ENCODE measurements at places on chromosomes 3 and 15. TPM values are rescaled to one million over a fixed set of nuclear protein-coding genes. Genes with fewer than 3 reads are reported as not detected.

DNA sequence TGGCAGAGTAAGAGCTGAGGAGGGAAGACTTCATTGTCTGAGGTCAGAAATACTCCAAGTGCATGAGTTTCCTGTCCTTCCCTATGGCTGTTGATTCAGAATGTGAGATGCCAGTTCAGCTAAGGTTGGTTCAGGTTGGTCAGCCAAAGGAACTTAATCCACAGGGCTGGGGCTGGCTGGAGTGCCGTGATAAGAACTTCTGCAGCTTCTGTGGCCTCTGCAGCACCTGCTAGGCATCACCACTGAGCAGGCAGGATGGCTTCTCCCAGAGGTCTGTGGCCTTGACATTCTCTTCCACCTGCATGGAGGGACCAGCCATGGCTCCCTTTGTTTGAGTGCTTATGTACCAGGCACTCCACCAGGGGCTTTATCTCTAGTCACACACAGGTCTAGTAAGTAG is 109.5 kb upstream of the PLXNA1 start:
- no peaks in the 10 kb centered on the region for H3K27me3 ChIP-seq
- no peak for DNase-seq
- no peaks in the 10 kb centered on the region for H3K36me3 ChIP-seq
- H3K27ac ChIP-seq: no peak overlapping the region
- no peak overlapping the region for H3K4me3 ChIP-seq

- H3K4me1 ChIP-seq: no peaks in the 10 kb centered on the region
- no peaks in the 10 kb centered on the region for H3K36me3 ChIP-seq
- H3K4me3 ChIP-seq: no peak overlapping the region
- DNase-seq: no peak
Observed at GRCh38 chr15:81052046-81052445, 51.3 kb downstream of the TLNRD1 start.

- no peak for DNase-seq
- no peaks in the 10 kb centered on the region for H3K4me1 ChIP-seq
- no peak overlapping the region for H3K4me3 ChIP-seq
- H3K27me3 ChIP-seq: no peaks in the 10 kb centered on the region
- H3K36me3 ChIP-seq: 0 out of 2 replicates have a peak, but pooled peaks cover 4% of the 10 kb centered on the region
- 0 out of 2 replicates have a peak overlapping the region, but pooled peaks have one; percentile 21 for H3K27ac ChIP-seq
Observed at GRCh38 chr3:9994086-9994844, 7.6 kb upstream of the EMC3 start.

The ITIH3 gene
- total RNA-seq: not detected

- no peak overlapping the region for H3K27ac ChIP-seq
- H3K4me3 ChIP-seq: no peak overlapping the region
- H3K4me1 ChIP-seq: no peaks in the 10 kb centered on the region
Observed at GRCh38 chr15:89003865-89004725, 84.2 kb upstream of the ABHD2 start.

The CIP2A gene
- total RNA-seq: 40.6 TPM

DNA sequence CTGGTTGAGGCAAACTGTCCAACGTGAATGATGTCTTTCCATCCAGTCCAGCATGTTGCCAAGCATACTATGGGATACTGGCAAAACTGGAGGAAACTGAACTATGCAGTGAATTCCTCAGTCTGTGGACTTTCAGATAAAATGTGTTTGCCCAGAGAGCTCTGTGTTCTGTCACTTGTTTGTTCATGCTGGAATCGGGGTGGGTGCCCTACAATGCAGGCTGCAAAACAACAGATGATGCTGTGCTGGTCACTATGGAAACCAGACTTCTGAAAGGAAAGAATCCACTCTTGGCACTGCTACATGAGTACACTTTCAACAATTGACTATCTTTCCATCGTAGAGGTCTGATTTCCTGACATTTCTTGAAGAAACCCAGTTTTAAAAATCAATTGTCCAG is 272.5 kb upstream of the ARHGEF26 start:
- no peaks in the 10 kb centered on the region for H3K4me1 ChIP-seq
- no peak overlapping the region for H3K27ac ChIP-seq
- no peaks in the 10 kb centered on the region for H3K27me3 ChIP-seq
- no peak overlapping the region for H3K4me3 ChIP-seq
- no peaks in the 10 kb centered on the region for H3K36me3 ChIP-seq

DNA sequence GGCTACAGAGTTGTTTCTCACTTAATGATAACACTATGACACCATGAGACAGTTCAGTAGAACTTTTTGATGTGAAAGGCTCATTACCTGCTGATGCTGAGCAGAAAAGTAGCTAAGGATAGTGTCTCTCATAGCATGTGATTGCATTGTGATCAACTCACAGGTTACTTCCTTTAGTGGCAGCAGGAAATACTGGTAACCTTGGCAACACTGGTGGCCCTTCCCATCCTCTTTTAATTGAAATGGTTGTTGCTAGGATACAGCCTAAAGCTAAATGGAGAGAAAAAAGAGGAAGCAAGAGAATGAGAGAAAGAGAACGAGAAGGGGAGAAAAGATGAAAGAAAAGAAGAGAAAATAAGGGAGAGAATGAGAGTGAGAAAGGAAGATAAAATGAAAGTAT is 204.7 kb upstream of the GAP43 start:
- no peak overlapping the region for H3K27ac ChIP-seq
- no peaks in the 10 kb centered on the region for H3K36me3 ChIP-seq
- no peaks in the 10 kb centered on the region for H3K27me3 ChIP-seq
- no peak for DNase-seq

The CRABP1 gene
- not detected for total RNA-seq

DNA sequence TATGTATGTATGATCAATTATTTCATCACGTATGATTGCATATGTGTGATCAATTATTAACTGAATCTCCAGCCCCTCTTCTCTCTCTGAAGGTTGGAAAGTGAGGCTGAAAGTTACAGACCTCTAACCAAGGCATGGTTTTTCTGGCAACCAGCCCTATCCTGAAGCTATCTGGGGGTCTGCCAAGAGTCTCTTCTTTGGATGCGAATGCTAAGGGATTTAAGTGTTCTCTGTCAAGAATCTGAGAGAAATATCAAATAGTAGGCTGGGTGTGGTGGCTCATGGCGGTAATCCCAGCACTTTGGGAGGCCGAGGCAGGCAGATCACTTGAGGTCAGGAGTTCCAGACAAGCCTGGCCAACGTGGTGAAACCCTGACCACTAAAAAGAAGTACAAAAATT is 8.1 kb downstream of the NKTR start:
- no peak overlapping the region for H3K4me3 ChIP-seq
- H3K4me1 ChIP-seq: peaks cover 8% of the 10 kb centered on the region
- H3K27ac ChIP-seq: no peak overlapping the region
- H3K36me3 ChIP-seq: peaks cover 14% of the 10 kb centered on the region
- DNase-seq: no peak

The FHIT gene
- 7.6 TPM for total RNA-seq

The MOBP gene
- not detected for total RNA-seq

- no peak overlapping the region for H3K4me3 ChIP-seq
- no peak overlapping the region for H3K27ac ChIP-seq
- DNase-seq: no peak
Observed at GRCh38 chr3:128316481-128316891, 150.2 kb downstream of the DNAJB8 start.

The NPAP1 gene
- not detected for total RNA-seq

- no peak overlapping the region for H3K4me3 ChIP-seq
- no peaks in the 10 kb centered on the region for H3K4me1 ChIP-seq
- H3K36me3 ChIP-seq: no peaks in the 10 kb centered on the region
- no peaks in the 10 kb centered on the region for H3K27me3 ChIP-seq
- no peak overlapping the region for H3K27ac ChIP-seq
Observed at GRCh38 chr3:41334426-41334825, 135.1 kb downstream of the CTNNB1 start.

The ALS2CL gene
- total RNA-seq: 71.6 TPM

The NMB gene
- 66.7 TPM for total RNA-seq

The POTEB2 gene
- not detected for total RNA-seq

GRCh38 chr15:69018951-69019350 is 4.5 kb downstream of the NOX5 start:
- no peak for DNase-seq
- H3K27ac ChIP-seq: no peak overlapping the region
- H3K4me3 ChIP-seq: no peak overlapping the region
- no peaks in the 10 kb centered on the region for H3K27me3 ChIP-seq
- H3K36me3 ChIP-seq: no peaks in the 10 kb centered on the region

DNA sequence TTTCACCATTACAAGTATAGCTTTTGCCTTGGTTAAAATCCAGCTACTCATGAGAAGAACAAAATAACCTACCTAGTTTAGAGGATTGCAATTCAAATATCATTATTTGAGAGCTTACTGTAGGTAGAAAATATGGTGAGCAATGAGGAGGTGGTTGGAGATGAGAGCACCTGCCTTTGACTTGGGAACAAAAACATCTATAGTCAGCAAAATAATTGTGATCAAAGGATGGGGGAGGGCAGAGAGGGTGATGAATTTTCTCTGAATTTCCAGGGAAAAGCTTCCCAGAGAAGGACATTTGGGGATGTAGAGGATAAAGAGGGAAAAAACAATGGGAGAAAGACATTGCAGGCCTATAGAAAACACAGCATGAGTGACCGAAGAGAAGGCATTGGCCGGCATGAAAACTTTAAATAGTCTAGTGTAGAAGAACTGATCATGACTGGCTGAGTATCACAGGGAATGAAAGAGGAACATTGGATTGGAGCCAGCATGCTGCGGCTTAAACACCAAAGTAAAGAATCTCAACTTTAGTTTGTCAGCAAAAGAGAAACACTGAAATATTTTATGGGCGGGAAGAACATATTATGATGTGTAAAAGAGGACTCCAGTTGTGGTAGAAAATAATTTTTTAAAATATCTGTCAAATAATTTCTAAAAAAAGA is 581.3 kb downstream of the UNC13C start:
- no peaks in the 10 kb centered on the region for H3K36me3 ChIP-seq
- H3K27me3 ChIP-seq: no peaks in the 10 kb centered on the region
- no peak overlapping the region for H3K4me3 ChIP-seq
- H3K27ac ChIP-seq: no peak overlapping the region
- no peaks in the 10 kb centered on the region for H3K4me1 ChIP-seq
- no peak for DNase-seq

The RHOV gene
- total RNA-seq: 4.1 TPM

The TRIM42 gene
- total RNA-seq: not detected

GRCh38 chr3:38690185-38690584 is 40.7 kb upstream of the SCN5A start:
- no peak overlapping the region for H3K4me3 ChIP-seq
- H3K27me3 ChIP-seq: peaks cover 41% of the 10 kb centered on the region
- no peak for DNase-seq
- H3K36me3 ChIP-seq: no peaks in the 10 kb centered on the region
- no peak overlapping the region for H3K27ac ChIP-seq

DNA sequence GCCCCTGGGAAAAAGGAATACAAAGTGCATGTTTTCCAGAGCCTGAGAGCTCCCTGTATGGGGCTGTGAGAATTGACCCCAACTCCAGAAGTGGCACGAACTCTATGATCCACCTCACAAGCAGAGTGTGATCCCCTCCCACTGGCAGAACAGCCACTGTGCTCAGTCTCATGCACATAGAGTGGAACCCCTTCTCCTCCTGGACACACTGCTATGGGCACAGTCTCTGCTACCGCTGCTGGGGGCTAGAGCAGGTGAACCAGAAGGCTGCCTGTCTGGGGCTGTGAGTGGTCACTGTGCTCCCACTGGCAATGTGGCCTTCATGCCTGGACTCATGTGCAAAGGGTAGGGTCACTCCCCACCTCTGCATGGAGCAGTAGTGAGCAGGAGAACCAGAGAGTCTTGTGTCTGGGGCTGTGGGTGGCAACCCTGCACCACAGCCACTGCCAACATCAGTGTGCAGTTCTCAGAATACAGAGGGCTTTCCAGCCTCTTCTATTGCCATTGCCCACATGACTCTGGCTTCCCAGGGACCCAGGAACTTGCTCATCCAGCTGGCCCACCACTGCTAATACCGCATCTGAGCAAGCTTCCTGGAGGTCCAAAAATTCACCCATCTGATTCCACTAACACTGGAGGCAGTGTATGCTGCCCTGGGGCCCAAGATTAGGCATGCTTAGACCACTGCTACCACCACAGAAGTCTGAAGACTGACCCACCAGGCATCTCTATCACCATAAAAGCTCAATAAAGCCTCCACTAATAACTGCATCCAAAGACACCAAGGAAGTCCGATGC is 343.7 kb upstream of the SOX14 start:
- no peak overlapping the region for H3K4me3 ChIP-seq
- H3K4me1 ChIP-seq: no peaks in the 10 kb centered on the region
- DNase-seq: no peak

The RARRES1 gene
- 20.5 TPM for total RNA-seq

DNA sequence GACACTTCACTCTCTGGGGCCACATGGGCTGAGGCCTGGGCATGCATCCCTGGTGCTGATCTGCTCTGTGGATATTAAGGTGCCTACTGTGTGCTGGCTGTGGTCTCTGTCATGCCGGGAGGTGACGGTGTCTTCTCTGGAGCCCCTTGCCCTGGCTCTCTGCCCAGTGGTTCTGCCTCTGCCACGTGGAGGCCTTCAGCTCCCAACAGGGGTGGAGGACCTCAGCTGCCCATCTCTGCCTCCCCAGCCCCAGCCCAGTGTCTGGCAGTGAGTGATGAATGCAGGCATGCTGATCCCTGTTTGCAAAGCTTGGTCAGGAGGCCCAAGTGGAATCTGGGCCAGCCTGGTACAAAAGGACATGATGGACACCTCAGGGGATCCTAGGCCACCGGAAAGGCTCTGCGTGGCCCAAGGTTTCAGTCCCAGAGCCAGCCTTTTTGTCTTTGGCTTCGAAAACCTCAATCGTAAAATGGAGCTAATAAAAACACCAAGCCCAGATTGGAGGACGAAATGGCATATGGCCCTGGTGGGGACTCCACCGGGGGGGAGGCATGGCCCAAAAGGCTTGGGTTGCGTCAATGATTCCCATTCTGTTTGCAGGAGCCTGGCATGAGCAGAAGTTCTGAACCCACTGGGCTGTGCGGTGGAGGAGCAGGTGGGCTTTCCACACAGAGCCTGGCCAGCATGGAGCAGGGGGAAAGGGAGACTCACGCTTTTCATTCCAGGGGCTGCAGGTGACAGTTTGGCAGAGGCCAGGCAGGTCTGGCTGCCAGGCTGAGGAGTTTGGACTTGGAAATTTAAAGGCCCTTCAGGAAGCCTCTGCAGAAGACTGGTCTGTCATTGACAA is 54.7 kb upstream of the KLF13 start:
- peaks cover 12% of the 10 kb centered on the region for H3K27me3 ChIP-seq
- H3K4me1 ChIP-seq: no peaks in the 10 kb centered on the region
- H3K4me3 ChIP-seq: no peak overlapping the region
- H3K36me3 ChIP-seq: no peaks in the 10 kb centered on the region
- no peak overlapping the region for H3K27ac ChIP-seq
- DNase-seq: no peak

DNA sequence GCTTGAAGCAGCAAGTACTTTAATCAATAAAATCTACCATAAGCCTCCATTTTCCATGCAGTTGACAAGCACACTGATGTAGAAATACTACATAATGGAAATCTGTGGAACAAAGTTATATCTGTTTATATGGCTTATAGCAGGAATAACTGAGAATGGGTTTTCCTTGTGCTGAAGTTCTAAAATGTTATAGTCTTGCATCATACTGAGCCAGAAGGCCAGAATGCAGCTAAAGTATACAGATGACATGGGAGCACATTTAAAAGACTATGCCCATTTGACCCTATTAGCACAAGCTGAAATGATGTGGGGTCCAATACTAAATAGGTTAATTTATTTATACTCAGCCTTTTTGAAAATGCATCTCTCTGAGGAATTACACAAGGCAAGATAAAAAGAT is 25.1 kb downstream of the SLC24A5 start:
- no peak for DNase-seq
- H3K27ac ChIP-seq: no peak overlapping the region

The SLC24A5 gene
- total RNA-seq: not detected

- H3K36me3 ChIP-seq: no peaks in the 10 kb centered on the region
- H3K27me3 ChIP-seq: peaks cover 100% of the 10 kb centered on the region
- H3K27ac ChIP-seq: no peak overlapping the region
- no peak for DNase-seq
Observed at GRCh38 chr3:11919390-11919789, 72.7 kb upstream of the TAMM41 start.

Data from PC-9 (cell line).